ENCODE measurements at places on chromosomes 6 and 20.

GRCh38 chr6:33251395-33252012 is 20.2 kb downstream of the VPS52 start:
- H3K27ac ChIP-seq, result no peak overlapping the region

- no peak overlapping the region for H3K4me3 ChIP-seq
- H3K4me1 ChIP-seq, result no peaks in the 10 kb centered on the region
- H3K36me3 ChIP-seq, result no peaks in the 10 kb centered on the region
These were observed 30.8 kb downstream of the NHSL1 start for GRCh38 chr6:138468320-138469015.

GRCh38 chr6:39962831-39963230 is 28.6 kb upstream of the MOCS1 start:
- H3K36me3 ChIP-seq, result no peaks in the 10 kb centered on the region
- no peaks in the 10 kb centered on the region for H3K4me1 ChIP-seq
- DNase-seq, result no peak
- no peaks in the 10 kb centered on the region for H3K27me3 ChIP-seq

DNA sequence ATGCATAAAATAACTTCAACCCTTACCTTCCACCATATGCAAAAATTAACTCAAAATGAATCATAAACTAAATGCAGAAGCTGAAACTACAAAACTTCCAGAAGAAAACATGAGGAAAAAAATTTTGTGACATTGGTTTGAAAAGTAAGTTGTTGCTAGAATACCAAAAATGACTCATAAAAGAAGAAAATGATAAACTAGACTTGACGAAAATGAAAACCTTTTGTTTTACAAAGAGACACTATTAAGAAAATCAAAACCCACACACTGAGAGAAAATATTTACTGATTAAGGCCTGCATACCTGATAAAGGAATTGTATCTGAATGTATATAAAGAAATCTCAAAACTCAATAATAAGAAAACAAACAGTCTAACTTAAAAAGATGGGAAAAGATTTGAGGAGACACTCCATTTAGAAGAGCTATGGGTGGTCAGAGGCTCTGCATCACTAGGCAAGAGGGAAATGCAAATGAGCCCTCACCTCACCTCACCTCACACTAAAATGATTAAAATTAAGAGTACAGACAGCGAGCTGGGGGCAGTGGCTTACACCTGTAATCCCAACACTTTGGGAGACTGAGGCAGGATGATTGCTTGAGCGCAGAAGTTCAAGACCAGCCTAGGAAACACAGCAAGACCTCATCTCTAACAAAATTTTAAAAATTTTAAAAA is 97.6 kb upstream of the CST7 start:
- DNase-seq, result no peak
- H3K36me3 ChIP-seq, result no peaks in the 10 kb centered on the region
- no peak overlapping the region for H3K4me3 ChIP-seq

- no peak for DNase-seq
- no peaks in the 10 kb centered on the region for H3K27me3 ChIP-seq
- no peaks in the 10 kb centered on the region for H3K36me3 ChIP-seq
- no peak overlapping the region for H3K27ac ChIP-seq
These were observed 65.7 kb downstream of the SRC start for GRCh38 chr20:37411408-37412219.

- no peak overlapping the region for H3K27ac ChIP-seq
- no peak overlapping the region for H3K4me3 ChIP-seq
- DNase-seq, result no peak
- H3K36me3 ChIP-seq, result no peaks in the 10 kb centered on the region
- no peaks in the 10 kb centered on the region for H3K4me1 ChIP-seq
These were observed 41.0 kb upstream of the RAB23 start for GRCh38 chr6:57262901-57263694.
